ENCODE measurements at places on chromosomes 3 and 15. TPM values are rescaled to one million over a fixed set of nuclear protein-coding genes. Genes with fewer than 3 reads are reported as not detected.
A peak's percentile ranks its signal among the peaks of the same experiment; 100 is the strongest.

GRCh38 chr15:70763950-70764730, 782 bp upstream of the UACA start:
- H3K36me3 ChIP-seq: no peaks in the 10 kb centered on the region
- peak; percentile 24 for DNase-seq
- peak overlapping the region; percentile 28 for H3K27ac ChIP-seq
- H3K27me3 ChIP-seq: no peaks in the 10 kb centered on the region

- no peak overlapping the region for H3K27ac ChIP-seq
- no peaks in the 10 kb centered on the region for H3K27me3 ChIP-seq
- peak; percentile 79 for DNase-seq
Observed at GRCh38 chr15:49235446-49236124, 65.5 kb downstream of the GALK2 start.

DNA sequence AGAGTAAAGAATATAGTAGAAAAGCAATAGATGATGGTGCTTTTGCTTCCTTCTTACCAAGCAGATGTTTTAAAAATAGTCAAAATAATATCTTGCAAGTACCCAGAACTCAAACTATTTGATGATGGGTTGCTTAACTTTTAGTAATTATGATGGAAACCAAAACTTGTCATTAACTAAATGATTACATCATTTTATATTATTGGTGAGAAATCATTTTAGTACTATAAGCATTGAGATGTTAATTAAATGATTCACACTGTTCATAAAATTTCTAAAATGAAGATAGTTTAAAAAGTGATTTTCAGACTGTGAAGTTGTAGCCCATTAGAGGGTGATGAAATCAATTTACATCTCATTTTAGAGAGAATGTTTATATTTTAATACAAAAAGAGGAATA, 24.4 kb upstream of the GOLGA8B start:
- H3K27ac ChIP-seq: no peak overlapping the region
- no peaks in the 10 kb centered on the region for H3K36me3 ChIP-seq
- no peak overlapping the region for H3K4me3 ChIP-seq
- no peaks in the 10 kb centered on the region for H3K27me3 ChIP-seq
- DNase-seq: no peak
- H3K4me1 ChIP-seq: no peaks in the 10 kb centered on the region

- DNase-seq: no peak
- H3K4me1 ChIP-seq: peaks cover 10% of the 10 kb centered on the region
- no peaks in the 10 kb centered on the region for H3K27me3 ChIP-seq
- no peak overlapping the region for H3K27ac ChIP-seq
- H3K4me3 ChIP-seq: no peak overlapping the region
- no peaks in the 10 kb centered on the region for H3K36me3 ChIP-seq
Observed at GRCh38 chr15:101131489-101132389, 120.1 kb downstream of the CHSY1 start.

DNA sequence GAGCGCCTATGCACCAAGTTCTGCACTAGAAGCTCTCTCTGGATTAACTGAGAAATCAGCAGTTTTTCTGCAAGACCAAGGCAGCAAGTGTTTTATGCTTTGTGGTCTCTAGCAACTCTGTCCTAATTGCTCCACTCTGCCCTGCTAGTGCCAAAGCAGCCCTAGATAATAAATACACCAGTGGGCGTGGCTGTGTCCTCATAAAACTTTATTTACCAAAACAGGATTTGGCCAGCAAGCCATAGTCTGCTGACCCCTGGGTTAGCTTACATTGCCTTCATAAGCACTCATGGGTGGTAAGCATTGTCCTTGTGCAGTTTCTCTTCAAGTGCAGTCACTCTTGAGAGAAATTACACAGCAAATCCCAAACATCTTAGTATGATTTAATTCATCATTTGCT, 30.7 kb upstream of the SLC24A5 start:
- H3K4me1 ChIP-seq: no peaks in the 10 kb centered on the region
- no peak for DNase-seq
- no peak overlapping the region for H3K4me3 ChIP-seq
- no peak overlapping the region for H3K27ac ChIP-seq

The SH3GL3 gene
- total RNA-seq: 3.8 TPM

GRCh38 chr15:93307513-93307912, 218.5 kb upstream of the RGMA start:
- no peaks in the 10 kb centered on the region for H3K36me3 ChIP-seq
- H3K4me1 ChIP-seq: peaks cover 27% of the 10 kb centered on the region
- H3K4me3 ChIP-seq: no peak overlapping the region
- peak; percentile 33 for DNase-seq
- H3K27me3 ChIP-seq: no peaks in the 10 kb centered on the region

The ATP10A gene
- 0.59 TPM for total RNA-seq

DNA sequence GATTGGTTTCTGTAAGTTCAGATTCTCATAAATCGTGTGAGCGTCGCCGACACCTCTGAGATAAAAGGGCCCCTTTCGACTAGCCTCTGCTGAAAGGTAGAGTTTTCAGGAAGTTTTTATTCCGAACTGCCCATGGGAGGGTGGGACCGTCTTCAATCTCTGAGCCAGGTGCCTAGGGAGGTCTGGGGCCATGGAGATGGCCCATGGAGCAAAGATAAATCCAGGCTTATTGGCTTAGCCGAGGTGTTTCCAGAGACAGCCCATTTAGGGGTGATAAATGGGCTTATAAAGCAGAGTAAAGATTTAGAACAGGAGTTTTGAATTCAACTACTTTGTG, 442 bp downstream of the QTRT2 start:
- peaks cover 12% of the 10 kb centered on the region for H3K4me1 ChIP-seq
- H3K36me3 ChIP-seq: no peaks in the 10 kb centered on the region
- DNase-seq: no peak
- H3K27me3 ChIP-seq: no peaks in the 10 kb centered on the region
- H3K4me3 ChIP-seq: peak overlapping the region; percentile 90

The UPK1B gene
- not detected for total RNA-seq

- H3K4me1 ChIP-seq: peaks cover 27% of the 10 kb centered on the region
- H3K4me3 ChIP-seq: no peak overlapping the region
- no peaks in the 10 kb centered on the region for H3K27me3 ChIP-seq
- no peak overlapping the region for H3K27ac ChIP-seq
- H3K36me3 ChIP-seq: no peaks in the 10 kb centered on the region
- no peak for DNase-seq
Observed at GRCh38 chr3:182252802-182253201, 540.5 kb upstream of the ATP11B start.

The BOC gene
- 35.2 TPM for total RNA-seq

The GOLGA6A gene
- total RNA-seq: 0.59 TPM

DNA sequence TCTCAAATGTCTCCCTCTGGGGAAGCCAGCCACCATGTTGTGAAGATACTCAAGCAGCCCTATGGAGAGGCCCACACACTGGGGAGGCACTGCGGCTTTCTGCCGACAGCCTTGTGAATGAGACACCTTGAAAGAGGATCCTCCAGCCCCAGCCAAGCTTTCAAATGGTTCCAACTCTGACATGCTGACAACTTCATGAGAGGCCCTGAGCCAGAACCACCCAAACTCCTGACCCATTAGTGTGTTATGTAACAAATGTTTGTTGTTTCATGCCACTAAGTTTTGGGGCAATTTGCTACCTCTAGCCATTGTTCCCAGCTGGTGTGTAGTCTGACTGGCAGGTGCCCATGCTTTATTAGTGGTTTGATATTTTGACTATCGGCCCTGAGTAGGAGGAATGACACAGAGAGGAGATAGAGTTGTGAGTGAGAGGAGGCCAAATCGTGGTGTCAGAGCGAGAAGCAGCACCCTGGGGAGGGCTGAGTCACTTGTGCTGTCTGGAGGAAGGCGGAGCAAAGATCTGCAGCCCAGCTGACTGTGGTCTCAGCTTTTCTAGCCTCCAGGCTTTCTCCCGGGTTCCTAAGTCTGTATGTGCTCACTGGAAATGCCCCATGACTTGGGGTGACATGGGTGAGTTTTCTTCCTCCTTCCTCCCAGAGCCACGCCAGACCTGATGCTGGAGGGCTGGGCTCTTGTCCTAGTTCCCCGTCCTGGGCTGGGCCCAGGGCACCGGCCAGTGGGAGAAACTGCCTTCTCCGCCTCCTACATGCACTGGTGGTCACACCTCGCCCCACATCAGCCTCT, 56.7 kb upstream of the BLM start:
- no peaks in the 10 kb centered on the region for H3K36me3 ChIP-seq
- H3K27ac ChIP-seq: no peak overlapping the region
- H3K27me3 ChIP-seq: no peaks in the 10 kb centered on the region
- DNase-seq: peak; percentile 24
- no peak overlapping the region for H3K4me3 ChIP-seq

Data from neural progenitor cell (in vitro differentiated cells).